ENCODE measurements at places on chromosomes 16 and 17. TPM values are rescaled to one million over a fixed set of nuclear protein-coding genes. Genes with fewer than 3 reads are reported as not detected.
A peak's percentile ranks its signal among the peaks of the same experiment; 100 is the strongest.

GRCh38 chr16:28140788-28141618 lies 70.8 kb downstream of the XPO6 start:
- H3K27me3 ChIP-seq, result no peaks in the 10 kb centered on the region
- no peak overlapping the region for H3K4me3 ChIP-seq
- H3K36me3 ChIP-seq, result no peaks in the 10 kb centered on the region
- H3K27ac ChIP-seq, result peak overlapping the region; percentile 43

DNA sequence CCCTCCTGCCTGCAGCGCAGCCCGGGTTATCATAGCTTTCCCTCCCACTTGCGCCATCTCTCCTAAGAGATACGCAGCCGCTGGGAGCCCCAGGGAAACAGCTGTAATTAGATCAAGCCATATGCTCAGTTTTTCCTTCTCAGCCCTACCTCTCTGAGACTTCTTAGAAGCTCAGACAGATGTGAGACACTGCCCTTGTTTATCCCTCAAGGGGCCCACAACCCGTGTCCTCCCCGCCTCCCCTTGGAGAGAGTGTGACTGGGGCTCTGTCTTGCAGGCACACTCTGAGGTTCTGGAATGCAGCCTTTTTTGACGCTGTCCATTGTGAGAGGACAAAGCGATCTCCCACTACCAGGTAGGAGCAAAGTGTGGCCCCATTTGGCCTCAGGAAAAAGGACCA lies 31.2 kb downstream of the CIBAR2 start:
- H3K27ac ChIP-seq, result no peak overlapping the region
- no peak overlapping the region for H3K4me3 ChIP-seq
- H3K4me1 ChIP-seq, result no peaks in the 10 kb centered on the region
- H3K27me3 ChIP-seq, result no peaks in the 10 kb centered on the region
- DNase-seq, result no peak

CASKIN2 gene
- total RNA-seq, result 14.6 TPM

- no peak overlapping the region for H3K4me3 ChIP-seq
- no peak for DNase-seq
- no peak overlapping the region for H3K27ac ChIP-seq
- H3K36me3 ChIP-seq, result no peaks in the 10 kb centered on the region
Measured at GRCh38 chr17:65984299-65984698, 207.6 kb downstream of the CEP112 start.

NEUROD2 gene
- total RNA-seq, result not detected

DNA sequence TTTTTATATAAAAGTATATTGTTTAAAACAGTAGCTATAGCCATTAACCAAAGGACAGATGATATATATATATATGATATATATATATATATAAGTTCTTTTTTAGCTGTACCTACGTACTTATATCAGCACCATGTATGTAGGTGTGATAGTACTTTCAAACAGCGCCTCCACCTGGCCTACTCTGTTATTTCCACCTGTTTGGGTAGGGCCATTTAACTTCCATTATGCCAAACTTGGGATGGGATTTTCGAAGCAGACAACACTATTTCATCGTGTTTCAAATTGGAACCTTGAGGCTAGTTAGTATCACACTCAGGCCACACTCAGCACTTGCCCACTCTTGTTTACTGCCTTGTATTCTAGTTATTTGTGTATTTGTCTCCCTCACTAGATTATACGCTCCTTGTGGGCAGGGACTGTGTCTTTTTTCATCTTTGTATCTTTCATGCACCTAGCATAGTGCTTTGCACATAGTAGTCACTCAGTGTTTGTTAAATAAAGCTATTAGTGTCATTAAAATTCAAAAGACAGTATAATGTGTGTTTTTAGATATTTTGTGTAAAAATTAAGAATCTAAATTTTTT lies 11.8 kb upstream of the CLTC start:
- no peak overlapping the region for H3K27ac ChIP-seq
- no peak overlapping the region for H3K4me3 ChIP-seq
- H3K27me3 ChIP-seq, result no peaks in the 10 kb centered on the region
- peaks cover 4% of the 10 kb centered on the region for H3K36me3 ChIP-seq
- no peaks in the 10 kb centered on the region for H3K4me1 ChIP-seq
- DNase-seq, result no peak

DNA sequence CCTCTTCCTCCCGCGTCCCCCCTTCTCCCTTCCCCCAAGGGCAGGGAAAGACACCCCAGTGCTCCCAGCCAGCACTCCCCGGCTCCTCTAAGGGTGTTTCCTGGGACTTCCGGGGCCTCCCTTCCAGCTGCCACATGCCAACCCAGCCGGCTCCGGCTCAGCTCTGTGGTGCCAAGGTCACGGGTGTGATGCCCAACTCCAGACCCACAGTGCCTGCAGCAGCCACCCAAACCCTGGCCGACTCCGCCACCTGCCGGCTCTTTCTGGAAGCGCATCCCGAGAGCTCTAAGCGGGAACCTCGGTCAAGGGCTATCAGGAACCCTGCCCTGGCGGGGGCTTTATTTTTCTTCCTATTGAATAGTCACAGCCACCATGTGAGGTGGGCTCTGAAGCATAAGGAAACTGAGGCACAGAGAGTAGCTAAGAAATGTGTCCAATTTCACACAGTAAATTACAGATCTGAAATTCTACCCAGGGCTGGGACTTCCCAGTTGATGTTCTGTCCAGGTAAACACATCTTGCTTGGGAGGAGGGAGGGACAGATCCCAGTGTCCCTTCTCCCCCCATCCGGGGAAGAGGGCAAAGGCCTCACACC lies 3.3 kb upstream of the PPP1R1B start:
- H3K4me1 ChIP-seq, result peaks cover 24% of the 10 kb centered on the region
- no peak overlapping the region for H3K27ac ChIP-seq
- H3K36me3 ChIP-seq, result no peaks in the 10 kb centered on the region
- no peak overlapping the region for H3K4me3 ChIP-seq
- peak; percentile 90 for DNase-seq
- H3K27me3 ChIP-seq, result peaks cover 3% of the 10 kb centered on the region

DNA sequence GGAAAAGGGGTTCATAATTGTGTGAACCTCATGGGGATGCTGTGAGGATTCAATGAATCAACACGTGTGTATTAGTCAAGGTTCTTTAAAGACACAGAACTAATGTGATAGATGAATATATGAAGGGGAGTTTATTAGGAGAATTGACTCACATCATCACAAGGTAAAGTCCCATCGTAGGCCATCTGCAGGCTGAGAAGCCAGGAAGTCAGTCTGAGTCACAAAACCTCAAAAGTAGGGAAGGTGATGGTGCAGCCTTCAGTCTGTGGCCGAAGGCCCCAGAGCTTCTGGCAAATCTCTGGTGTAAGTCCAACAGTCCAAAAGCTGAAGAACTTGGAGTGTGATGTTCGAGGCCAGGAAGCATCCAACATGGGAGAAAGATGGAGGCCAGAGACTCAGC lies 413.4 kb downstream of the CDH13 start:
- no peaks in the 10 kb centered on the region for H3K36me3 ChIP-seq
- no peaks in the 10 kb centered on the region for H3K4me1 ChIP-seq
- H3K27ac ChIP-seq, result no peak overlapping the region

DNA sequence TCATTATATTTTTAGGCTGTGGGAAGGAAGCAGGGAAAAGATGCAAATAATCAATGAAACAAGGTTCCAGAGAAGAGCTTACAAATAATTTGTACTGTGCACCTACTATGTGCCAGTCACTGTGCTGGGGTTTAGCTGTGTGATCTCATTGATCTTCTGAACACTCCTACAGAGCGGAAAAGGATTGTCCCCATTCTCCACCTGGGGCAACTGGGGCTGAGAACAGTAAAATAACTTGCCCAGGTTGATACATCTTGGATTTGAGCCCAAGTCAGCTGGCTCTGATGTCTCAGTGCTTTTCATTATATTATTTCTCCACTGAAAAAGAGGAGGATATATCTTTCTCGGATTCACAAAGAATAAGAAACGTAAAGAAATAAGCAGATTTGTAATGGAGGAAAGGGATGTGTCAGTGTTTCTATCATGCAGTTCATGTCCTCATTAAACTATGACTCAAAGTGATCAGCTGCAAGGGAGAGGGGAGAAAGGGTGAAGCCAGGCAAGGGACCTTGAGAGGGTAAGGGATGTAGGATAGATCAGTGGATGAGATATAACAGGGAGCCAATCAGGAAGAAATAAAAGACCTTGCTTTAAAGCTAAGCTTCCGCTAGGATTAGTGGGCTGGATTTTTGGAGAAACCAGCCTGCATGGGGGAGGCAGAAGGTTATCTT lies 143.6 kb upstream of the NOL11 start:
- no peak overlapping the region for H3K4me3 ChIP-seq
- no peaks in the 10 kb centered on the region for H3K4me1 ChIP-seq
- no peaks in the 10 kb centered on the region for H3K27me3 ChIP-seq
- no peak for DNase-seq
- no peaks in the 10 kb centered on the region for H3K36me3 ChIP-seq

GRCh38 chr16:77386831-77387814 lies 47.7 kb downstream of the ADAMTS18 start:
- H3K27ac ChIP-seq, result no peak overlapping the region
- no peaks in the 10 kb centered on the region for H3K36me3 ChIP-seq
- no peaks in the 10 kb centered on the region for H3K27me3 ChIP-seq
- no peak overlapping the region for H3K4me3 ChIP-seq
- no peaks in the 10 kb centered on the region for H3K4me1 ChIP-seq

DNA sequence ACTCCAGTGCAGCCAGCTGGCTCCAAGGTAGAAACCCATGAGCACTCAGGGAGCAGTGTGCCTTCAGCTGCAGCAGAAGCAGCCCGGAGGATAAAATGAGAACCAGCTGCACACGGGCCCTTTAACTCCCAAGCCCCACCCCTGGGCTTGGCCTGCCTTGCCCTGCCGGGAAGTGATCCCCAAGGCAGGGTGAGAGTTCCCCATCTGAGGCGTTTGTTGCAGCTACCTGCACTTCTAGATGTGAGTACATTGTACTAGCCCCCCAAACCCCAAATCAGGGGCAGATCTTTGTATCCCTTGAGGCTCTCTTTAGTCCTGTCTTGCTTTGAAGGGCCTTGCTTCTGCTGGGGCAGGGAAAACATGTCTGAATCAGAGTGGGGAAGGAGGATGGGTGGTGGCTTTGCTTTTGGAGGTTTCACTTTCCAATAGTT lies at the start of gene MVP:
Gene MVP, plus strand, starts transcription at position 192 of the 431 bp plus-strand sequence. CDS start 10,088 bp downstream, outside the sequence.
- peak within 1 kb of the TSS; percentile 98 for H3K27ac ChIP-seq
- no peak for DNase-seq
- H3K36me3 ChIP-seq, result no peaks in the 10 kb centered on the region
- H3K27me3 ChIP-seq, result no peaks in the 10 kb centered on the region
- peak within 1 kb of the TSS; percentile 73 for H3K4me3 ChIP-seq

- DNase-seq, result no peak
- H3K4me1 ChIP-seq, result no peaks in the 10 kb centered on the region
- H3K36me3 ChIP-seq, result no peaks in the 10 kb centered on the region
- no peak overlapping the region for H3K4me3 ChIP-seq
- H3K27ac ChIP-seq, result no peak overlapping the region
Measured at GRCh38 chr16:65956100-65956499, 410.4 kb upstream of the CDH5 start.

DNA sequence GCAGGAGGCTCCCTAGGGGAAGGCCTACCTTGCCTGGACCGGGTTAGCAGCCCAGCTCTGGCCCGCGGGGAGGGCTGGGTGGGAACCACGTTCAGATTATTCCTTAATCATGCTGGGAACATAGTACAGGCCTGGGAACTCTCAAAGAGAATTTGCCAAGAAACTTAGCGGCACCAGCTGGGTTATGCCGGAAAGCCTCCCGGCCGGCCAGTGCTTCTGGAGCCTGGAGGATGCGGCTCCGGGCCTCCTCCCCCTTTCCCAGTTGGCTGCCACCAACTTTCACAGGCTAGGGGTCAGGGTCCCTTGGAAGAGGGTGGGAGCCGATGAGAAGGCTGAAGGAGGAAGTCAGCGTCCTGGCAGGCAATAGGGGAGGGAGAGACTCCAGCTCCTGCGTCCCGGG lies 10.8 kb downstream of the NGFR start:
- no peak for DNase-seq
- peaks cover 11% of the 10 kb centered on the region for H3K27me3 ChIP-seq
- peaks cover 9% of the 10 kb centered on the region for H3K4me1 ChIP-seq
- H3K27ac ChIP-seq, result no peak overlapping the region
- no peak overlapping the region for H3K4me3 ChIP-seq

SMIM22 gene
- total RNA-seq, result not detected

DNA sequence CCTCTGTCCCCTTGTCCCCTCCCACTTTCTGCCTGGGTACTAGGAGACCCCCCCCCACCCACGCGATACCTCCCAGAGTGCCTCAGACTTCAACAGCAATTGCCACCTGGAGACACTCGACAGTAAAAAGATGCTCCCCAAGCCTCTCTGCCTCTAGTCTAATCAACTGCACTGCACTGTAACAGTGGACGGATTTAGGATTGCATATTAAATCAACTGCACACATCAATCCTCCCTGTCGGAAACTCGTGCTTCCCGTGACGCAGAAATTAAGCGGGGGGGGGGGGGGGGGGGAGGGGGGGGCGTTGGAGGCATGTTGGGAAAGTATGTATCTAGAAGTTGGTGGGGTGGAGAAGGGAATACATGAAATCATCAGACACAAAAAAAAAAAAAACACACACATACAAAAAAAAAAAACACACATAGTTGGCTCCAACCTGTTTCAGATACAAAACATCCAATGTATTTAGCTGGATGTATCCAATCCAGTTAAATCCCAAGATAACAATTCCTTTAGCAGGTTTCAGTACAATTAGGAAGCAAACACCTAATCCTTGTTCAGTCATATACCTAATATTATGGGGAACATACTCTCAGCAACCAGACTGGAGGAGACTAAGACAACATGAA lies 29.7 kb downstream of the FAM222B start:
- no peak for DNase-seq
- no peaks in the 10 kb centered on the region for H3K36me3 ChIP-seq
- H3K27me3 ChIP-seq, result no peaks in the 10 kb centered on the region
- peak overlapping the region; percentile 92 for H3K27ac ChIP-seq

- peak; percentile 55 for DNase-seq
- peak within 1 kb of the TSS; percentile 68 for H3K27ac ChIP-seq
- peaks cover 11% of the 10 kb centered on the region for H3K4me1 ChIP-seq
- no peaks in the 10 kb centered on the region for H3K36me3 ChIP-seq
- peak within 1 kb of the TSS; percentile 85 for H3K4me3 ChIP-seq
Measured at GRCh38 chr17:80991645-80992076, at the start of gene CHMP6. TSS of gene CHMP6 (plus strand) at chr17:80991841. CDS start at chr17:80991919, 78 bp downstream.

OR1A1 gene
- not detected for total RNA-seq

C17orf50 gene
- total RNA-seq, result not detected

All from breast epithelium (tissue), 4 donors.